Stimulated activated CD4-positive, alpha-beta T cell treated with anti-CD3 and anti-CD28 coated beads, Interleukin-12 subunit alpha, Interleukin-12 subunit beta, amount 100 ng/mL, for 4 hours (primary cell): ENCODE measurements at places on chromosomes 4 and X.
A peak's percentile ranks its signal among the peaks of the same experiment; 100 is the strongest.

- no peak for DNase-seq
These were observed 6.1 kb downstream of the SCARB2 start for GRCh38 chr4:76207549-76207948.

DNA sequence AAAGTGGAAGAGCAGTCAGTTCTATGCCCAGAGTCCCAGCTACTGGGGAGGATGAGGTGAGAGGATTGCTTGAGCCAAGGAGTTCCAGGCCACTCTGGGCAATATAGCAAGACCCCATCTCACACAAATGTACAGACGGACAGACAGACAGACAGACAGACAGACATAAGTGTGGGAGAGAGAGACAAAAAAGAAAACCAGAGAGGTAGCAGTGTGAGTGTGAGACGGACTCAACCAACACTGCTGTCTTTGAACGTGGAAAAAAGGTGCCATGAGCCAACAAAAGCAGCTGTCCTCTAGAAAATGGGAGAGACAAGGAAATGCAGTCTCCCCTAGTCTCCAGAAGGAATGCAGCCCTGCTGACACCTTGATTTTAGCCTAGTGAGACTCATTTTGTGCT, 18.2 kb upstream of the RPL34 start:
- no peak for DNase-seq

- no peak for DNase-seq
These were observed 16.5 kb upstream of the EGFL6 start for GRCh38 chrX:13552892-13553291.

GRCh38 chr4:145195167-145195952, 15.0 kb upstream of the OTUD4 start:
- no peak for DNase-seq

- DNase-seq, result no peak
These were observed 332.5 kb upstream of the FAM241A start for GRCh38 chr4:111812760-111813159.

- DNase-seq, result no peak
These were observed 78.7 kb upstream of the ZNF518B start for GRCh38 chr4:10535912-10536311.

DNA sequence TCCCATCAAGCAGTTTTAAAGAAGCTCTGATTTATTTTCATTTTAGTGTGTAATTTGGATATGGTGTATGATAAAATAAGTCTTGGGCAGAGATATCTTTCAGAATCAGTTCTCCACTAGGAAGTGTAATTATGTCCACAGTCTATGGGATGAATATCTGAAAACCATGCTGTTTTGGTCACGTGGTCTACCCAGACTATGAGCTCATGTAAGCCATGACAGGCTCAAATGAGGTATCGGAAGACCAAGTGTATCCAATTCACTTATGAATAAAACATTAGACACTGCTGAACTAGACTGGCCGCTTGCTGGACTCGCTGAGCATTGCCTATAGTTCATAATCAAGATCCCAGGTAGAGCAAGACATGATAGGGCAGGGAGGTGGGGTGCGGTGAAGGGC, 50.5 kb downstream of the SOD3 start:
- DNase-seq, result no peak

- DNase-seq, result no peak
These were observed 28.8 kb downstream of the SUPT20HL2 start for GRCh38 chrX:24285082-24285481.

GRCh38 chr4:87912164-87913004, 63.1 kb upstream of the SPP1 start:
- no peak for DNase-seq

DNA sequence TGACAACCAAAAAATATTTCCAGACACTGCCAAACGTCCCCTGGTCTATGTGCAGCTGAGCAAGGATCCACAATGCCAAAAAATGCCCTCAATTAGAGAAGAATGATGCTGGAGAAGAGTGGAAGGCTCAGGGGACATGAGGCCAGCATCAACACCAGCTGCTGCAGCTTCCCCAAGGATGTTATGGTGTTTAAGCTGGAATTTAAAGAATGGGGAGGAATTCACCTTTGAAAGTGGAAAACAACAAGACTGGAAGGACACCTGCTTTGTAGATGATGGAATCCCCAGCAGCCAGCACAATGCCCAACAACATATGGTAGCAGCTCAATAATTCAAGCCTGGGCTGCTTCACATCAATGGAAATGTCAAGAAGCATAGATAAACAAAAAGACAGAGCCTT, 20.3 kb upstream of the SMPX start:
- no peak for DNase-seq

DNA sequence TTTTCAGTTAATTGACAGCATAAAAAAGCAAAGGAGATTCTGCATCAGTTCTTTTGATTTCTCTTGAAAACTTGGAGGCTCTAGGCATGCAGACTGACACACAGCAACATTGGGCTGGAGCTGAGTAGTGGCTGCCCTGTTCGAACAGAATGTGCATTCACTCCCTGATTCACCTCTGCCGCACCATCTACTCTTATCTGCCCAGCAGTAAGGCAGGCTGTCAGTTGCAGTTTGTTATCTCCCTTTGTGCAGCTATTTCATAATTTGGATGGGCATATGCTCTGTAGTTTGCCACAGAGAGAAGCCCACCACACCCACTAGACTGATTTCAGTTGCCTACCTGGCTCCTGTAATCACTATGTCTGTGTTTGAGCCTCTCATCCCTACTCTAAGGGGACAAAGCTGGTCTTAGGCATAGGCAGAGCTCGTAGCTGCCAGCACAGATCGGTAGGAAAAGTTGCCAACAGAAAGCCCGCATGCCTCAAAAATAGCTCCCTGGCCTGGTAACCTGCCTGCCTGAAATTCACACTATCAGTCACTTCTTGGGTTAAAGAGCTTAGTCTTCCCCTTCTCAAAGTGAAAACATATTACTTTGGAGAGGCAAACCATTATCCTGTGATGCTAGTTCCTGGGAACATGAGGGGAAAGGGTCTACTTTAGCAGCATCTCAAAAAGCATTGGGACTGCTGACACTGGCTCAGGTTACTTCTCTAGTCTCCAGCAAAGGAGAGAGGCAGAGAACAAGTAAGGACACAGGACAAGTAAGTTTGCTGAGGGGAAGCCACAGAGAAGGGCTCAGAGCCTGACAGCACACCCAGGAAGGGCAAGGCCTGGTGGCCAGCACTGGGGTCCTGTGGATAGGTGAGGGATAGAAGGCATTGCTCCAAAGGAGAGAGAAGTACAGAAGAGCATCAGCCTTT, 75.9 kb upstream of the TMEM164 start:
- no peak for DNase-seq

DNA sequence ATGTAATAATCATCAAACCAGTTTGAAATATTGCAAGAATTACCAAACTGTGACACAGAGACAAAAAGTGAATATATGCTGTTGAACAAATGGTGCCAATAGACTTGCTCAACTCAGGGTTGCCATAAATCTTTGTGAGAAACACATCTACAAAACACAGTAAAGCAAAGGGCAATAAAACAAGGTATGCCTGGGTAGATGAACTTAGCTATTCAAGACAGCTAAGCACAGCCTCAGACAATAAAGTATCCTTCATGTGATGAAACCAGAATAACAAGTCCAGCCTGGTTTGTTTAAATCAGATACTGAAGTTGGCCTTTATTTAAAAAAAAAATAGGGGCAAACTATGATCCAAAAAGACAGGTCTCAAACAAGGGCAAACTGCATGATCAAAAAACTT, 19.2 kb downstream of the LAMTOR3 start:
- DNase-seq, result no peak

DNA sequence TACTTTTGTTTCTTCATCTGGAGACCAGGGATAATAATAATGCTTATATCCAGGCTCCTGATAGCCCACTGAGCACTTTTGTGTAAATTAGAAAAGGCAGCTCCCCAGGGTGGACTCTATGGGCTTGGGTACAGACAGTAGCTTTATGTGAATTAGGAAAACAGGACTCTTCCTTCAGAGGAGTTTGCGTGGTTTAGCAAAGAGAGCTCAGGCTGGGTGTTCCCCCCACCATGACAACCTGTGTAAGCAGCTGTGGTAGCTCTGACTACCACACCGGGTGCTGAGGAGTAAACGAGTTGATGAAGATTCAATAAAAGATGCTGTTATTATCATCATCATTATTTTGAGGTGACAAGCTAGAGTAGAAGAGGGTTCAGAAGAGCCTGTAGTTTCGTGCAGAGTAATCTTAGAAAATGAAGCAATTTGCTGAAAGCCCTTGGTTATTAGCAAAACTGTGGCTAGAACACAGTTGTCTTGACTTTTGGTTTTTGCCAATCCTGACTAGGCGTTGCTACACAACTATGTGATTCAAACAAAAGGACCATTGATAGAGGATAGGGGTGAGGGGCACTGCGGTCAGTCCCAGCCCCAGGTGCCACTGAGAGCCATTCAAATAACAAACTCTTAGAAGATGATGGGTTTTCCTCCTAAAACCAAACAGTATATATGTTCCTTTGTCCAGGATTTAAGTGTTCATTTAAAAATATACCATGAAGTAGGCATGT, 60.6 kb upstream of the LIMCH1 start:
- no peak for DNase-seq

- no peak for DNase-seq
These were observed 410.2 kb downstream of the MID1IP1 start for GRCh38 chrX:39211501-39211900.

GRCh38 chr4:101321481-101322042, 25.8 kb downstream of the PPP3CA start:
- no peak for DNase-seq

DNA sequence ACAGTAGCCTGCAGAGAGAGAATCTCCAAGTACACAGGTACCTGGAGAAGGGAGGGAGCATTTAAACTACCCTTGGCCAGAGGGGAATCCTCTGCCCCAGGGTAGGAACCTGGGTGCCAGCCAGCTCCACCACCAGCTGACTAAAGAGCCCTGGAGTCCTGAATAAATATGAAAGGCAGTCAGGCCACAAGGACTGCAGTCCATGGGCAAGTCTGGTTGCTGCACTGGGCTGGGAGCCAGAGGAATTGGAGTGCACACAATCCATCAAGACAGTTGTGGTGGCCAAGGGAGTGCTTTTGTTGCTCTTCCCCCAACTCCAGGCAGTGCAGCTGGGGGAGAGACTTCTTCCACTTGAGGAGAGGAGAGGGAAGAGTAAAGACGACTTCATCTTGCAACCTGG, 172.5 kb downstream of the HNRNPD start:
- DNase-seq, result no peak

DNA sequence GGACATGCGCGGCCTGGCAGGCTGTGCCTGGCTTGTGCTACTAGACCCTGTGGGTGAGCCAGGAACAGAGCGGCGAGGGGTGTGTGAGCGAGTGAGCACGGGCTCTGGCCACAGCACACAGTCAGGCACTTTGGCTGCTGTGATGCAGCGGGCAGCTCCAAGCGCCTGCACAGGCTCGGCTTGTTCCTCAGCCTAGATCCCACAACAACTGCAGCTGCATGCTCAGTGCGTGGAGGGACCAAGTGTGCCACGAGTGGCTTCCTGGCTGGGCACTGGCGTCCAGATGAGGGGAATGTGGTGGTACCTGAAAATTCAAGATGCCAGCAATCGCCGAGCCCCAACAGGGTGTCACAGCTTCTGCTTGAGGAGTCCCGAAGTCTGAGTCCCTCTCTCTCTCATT, 1056.6 kb downstream of the RAPGEF2 start:
- DNase-seq, result no peak

- no peak for DNase-seq
These were observed 586.6 kb downstream of the C4orf33 start for GRCh38 chr4:129682586-129682985.

GRCh38 chr4:188032583-188032982, 37.0 kb downstream of the ZFP42 start:
- DNase-seq, result no peak

DNA sequence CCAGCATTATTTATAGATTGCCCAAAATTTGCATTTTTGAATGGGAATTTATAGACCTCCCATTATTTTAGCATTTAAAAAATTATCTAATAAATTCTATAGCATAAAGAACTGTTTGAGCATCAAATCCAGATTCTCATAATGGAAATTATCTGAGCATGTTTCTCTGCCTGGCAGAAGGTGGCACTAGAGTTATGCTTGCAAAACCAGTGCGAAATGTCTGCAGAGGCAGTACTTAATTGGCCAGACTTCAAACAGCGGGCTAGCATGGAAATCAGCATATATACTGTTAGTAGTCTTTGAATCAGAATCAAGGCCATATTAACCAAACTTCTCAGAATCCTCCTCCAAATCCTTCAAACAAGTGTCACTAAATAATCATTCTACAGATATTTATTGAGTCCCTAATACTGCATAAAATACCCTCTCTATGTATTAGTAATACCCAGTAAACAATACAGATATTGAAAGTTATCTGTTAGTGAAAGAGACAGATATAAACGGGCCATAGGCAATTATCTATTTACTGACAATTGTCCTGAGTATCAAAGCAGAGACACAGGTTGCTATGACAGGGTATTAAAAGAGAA, 78.7 kb upstream of the DCLK2 start:
- DNase-seq, result no peak

- no peak for DNase-seq
These were observed 5.8 kb upstream of the CDK16 start for GRCh38 chrX:47212381-47213293.

GRCh38 chrX:39967348-39967747, 130.4 kb downstream of the BCOR start:
- DNase-seq, result no peak

DNA sequence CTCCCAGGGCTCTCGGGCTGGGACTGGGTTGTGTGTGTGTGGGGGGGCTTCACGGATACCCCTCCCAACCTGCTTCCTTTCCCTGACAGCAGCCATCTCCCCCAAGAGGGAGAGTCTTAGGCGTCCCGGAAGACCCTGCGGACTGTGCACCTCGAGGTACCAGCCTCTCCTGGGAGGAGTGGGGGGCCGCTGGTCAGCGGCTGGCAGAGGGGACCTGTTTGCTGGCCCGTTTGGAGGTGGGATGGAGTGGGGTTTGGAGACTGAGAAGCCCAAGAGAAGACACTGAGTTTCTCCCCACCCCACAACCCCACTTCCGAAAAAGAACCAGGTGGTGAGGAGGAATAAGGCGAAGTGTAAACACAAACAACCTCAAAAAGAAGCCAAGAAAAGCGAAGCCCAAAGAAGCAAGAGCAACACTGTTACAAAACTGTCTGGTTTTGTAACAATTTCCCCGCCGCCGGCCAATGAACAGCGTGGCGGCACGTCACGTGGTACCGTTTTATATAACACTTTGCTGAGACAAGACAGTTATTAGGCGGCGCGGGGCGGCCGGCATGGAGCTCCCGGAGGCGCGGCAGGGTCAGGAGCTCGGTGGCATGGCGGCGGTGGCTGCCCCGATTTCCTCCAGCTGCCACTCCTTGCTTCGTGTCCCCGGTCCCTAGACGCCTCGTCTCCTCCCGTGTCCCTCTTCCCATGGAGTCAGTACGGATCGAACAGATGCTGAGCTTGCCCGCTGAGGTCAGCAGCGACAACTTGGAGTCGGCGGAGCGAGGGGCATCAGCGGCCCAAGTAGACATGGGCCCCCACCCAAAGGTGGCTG, at the start of gene LONRF3:
Gene LONRF3, plus strand, starts transcription at position 531 of the 820 bp plus-strand sequence. Its CDS starts 163 bp downstream, at position 694.
- DNase-seq, result peak; percentile 52
